ENCODE measurements at places on chromosomes 2 and 18.

DNA sequence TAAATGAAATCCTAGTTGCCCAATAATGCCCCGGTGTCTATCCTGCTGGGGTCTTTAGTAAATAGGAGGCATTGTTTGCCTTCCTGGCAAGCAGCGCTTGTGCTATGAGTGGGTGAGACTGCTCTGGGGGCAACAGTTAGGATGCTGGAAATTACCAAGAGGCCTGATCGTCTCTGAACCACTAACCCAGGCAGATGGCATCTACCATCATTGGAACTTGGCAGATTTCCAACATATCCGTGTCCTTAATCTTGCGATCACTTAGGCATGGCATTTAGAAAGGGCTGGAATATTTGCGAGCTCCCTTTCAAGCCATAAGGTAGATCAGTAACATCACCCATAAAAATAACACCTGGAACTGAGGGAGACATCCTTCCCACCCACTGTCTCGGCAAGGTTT is 18.8 kb upstream of the SH3RF3 start:
- no peak for DNase-seq

DNA sequence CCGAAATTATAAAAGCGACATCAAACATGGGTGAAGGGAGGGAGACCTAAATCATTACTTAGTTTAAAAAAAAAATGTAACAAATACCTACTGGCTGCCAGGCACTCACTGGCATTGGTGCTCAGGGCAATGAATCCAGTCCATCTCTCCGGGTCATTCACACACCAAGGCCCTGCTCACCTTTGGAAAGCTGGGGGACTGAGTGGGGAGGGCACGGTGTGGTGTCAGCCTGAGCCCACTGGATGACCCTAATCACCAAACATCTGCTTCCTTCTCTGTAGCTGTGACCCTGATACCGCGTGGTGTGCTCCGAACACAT is 336 bp upstream of the DDX1 start:
- no peak for DNase-seq

DNA sequence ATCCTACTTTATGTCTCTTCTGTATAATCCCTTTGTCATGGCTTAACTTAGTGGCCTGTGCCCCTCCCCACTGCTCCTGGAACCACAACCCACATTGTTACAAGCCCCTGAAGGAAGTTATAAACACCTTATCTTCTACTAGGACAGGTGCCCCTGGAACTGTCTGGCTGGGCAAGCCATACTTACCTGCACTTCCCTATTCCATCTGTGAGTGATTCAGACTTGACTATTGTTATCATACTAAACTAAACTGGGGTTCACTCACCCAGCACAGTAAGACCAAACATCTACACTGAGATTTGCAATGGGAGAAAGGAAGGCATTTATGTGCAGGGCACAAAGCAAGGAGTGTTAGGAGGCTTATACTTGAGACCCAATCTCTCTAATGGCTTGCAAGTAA is 3.7 kb upstream of the UGT1A6 start:
- no peak for DNase-seq

DNA sequence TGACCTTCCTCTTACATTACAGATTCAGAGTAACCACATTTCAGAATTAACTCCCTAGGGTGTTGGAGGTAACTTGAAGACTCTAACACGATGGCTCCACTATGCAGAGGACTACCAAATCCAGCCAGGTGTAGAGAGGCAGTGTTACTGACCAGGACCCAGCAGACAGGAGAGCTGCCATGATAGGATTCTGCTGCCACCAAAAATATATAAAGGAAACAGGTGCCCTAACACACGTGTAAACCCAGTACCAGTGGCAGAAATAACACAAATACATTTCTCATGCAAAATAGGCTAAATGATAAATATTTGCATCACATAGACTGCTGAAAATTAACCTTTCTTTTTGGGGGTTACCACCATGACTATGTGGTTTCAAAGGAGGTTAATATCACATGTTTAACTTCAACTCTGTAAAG is 7.0 kb downstream of the ZBTB14 start:
- DNase-seq = no peak

- no peak for DNase-seq
These were observed 73.1 kb downstream of the DNAH7 start for GRCh38 chr2:195995499-195995898.

GRCh38 chr2:191166111-191166755 is 15.4 kb upstream of the STAT4 start:
- DNase-seq = no peak

- no peak for DNase-seq
These were observed 238.8 kb downstream of the ACTR3 start for GRCh38 chr2:114128725-114129124.

DNA sequence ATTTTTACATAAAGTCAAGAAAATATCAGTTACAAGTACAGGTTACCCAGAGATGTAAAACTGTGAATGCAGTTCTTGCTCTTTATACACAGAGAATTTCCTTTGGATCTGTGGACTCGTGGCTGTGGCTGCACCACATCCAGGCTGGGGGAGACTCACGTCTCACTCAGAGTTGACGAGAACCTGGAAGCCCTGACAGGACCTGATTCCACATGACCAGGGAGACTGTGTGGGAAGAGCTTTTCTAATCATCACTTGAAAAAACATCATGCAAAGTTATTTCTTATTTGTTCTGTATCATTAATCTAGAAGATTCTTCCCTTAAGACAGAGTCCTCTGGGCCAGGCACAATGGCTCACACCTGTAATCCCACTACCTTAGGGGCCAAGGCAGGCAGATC is 1159.0 kb downstream of the RPIA start:
- no peak for DNase-seq

GRCh38 chr2:207255565-207256470 is 90.1 kb upstream of the KLF7 start:
- DNase-seq = no peak

DNA sequence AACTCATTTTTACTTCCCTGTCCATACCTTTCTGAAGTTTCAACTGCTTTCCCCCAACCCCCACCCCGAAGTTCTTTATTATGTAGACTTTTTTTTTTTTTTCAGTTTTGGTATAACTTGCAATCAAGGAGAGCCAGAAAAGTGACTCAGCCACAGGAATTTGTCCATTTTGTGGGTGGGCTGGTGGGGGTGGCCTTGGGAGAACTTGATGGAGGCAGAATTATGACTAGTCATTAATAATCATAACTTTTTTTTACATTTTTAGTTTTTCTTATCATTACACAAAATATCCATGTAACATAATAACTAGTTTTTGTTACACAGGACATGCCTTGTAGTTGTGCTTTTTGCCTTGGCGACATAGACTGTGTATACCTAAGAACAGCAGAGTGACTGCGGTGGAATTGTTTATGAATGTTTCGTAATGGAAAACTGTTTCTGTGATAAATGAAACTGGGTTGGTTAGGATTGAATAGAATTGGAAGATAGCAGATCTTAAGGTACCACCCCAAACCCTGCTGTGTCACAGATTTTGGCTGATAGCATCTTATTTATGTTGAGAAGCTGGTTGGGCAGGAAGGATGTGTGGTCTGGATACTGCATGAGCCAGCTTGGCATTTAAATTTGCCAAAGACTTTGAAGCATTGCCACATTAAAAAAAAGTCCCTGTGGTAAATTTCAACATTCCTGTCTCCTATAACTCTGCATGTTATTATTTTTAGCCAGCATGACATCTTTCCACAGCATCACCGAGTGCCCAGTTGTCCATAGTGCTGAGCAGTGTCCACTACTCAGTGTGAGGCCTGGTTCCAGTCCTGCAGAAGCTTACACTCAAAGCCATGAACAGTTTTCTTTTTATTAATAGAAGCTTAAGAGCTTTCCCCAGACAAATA is 30.7 kb downstream of the LYPD6B start:
- DNase-seq = no peak

DNA sequence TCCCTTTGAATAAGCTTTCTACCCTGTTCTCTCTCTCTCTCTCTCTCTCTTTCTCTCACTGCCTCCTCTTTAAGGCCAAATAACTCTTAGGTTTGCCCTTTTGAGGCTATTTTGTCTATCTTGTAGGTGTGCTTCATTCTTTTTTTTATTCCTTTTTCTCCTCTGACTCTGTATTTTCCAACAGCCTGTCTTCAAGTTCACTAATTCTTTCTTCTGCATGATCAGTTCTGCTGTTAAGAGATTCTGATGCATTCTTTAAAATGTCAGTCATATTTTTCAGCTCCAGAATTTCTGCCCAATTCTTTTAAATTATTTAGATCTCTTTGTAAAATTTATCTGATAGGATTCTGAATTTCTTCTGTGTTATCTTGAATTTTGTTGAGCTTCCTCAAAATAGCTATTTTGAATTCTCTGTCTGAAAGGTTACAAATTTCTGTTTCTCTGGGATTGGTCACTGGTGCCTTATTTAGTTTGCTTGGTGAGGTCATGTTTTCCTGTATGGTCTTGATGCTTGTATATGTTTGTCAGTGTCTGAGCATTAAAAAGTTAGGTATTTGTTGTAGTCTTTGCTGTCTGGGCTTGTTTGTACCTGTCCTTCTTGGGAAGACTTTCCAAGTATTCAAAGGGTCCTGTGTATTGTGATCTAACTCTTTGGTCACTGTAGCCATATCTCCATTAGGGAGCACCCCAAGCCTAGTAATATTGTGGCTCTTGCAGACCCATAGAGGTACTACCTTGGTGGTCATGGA is 35.4 kb upstream of the DYNC1I2 start:
- no peak for DNase-seq

GRCh38 chr2:64998658-64999061 is 9.5 kb downstream of the SLC1A4 start:
- no peak for DNase-seq

GRCh38 chr2:9230881-9231280 is 24.3 kb downstream of the ASAP2 start:
- no peak for DNase-seq

DNA sequence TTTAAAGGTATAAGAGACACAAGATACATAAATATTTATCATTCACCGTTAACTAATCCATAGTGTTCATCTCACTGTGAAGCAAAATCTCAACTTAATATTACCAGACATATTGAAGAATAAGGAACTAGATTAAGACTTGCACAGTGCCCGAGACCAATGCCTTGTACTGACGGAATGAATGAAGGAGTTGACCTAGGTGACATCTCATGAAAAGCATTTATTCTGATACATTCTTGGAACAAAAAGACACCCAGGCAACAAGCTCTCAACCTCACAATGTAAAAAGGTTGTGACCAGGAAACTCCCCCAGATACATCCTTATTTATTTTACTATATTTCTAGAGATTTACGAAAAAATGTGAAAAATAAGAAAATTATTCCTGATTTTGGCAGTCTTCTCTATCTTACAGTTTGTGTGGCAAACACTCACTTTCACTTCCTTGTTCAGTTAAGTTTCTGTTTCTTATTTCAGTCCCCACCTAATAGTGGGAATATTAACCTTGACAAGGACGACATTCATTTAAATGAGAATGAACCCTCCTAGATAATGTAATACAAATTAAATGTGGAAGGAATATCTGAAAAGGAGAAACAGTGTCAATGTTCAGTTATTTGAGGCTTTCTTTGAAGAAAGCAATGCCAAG is 28.4 kb downstream of the M1AP start:
- DNase-seq = no peak

DNA sequence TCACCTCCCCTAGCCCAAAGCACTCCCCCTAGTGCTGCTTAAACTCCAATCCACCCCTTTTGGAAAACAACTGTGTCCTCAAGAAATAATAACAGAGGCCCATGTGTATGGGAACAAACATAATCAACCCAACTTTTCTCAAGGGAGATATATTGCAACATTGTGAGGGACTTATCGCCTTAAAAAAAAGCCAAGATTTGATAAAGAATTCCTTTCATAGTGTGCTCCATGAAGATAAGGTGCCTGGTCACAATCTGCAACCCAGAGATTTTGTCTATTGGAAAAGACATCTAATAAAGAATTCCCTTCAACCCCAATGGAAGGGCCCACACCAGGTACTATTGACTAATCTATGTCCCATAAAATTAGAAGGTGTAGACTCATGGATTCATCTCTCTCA is 4.5 kb upstream of the RBFA start:
- DNase-seq = no peak

DNA sequence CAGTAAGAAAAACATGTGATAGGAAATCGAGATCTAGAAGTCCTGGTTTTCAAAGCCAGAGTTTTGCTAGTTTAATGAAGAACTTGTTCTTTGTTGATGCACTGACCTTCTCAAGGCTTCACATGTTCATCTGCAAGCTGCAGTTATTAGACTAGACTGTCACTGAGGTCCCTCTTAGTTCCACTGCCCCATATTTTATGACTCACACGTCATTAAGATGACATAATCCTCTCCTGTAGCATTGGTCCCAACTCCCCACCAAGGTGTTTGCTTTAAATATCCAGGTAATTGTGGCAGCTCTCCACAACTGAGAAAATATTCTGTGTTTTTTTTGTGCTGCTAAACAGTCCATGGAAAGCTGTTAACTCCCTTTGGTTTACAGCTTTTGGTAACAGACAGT is 149.7 kb downstream of the MREG start:
- DNase-seq = no peak

GRCh38 chr18:30342675-30343074 is 699.9 kb downstream of the DSC3 start:
- DNase-seq = no peak

GRCh38 chr2:168912901-168913369 is 11.8 kb downstream of the G6PC2 start:
- no peak for DNase-seq

DNA sequence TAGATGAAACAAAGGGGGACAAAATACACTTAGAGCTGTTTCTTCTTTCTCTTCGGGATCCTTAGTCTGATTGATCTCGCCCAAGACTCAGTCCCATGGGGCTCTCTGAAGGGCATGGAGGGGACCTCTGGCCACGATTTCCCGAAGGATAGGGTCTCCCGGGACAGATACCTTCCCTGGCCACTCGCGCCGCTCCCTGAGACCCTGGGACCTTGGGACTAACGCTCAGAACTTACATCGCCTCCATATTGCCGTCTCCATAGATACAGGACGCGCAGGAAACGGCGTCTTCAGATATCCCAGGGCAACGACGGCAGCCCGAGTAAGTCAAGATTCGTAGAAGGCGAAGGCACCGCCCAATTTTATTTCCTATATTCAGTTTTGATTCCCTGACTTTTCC is at the start of gene CFAP65:
CFAP65 (minus strand) TSS at position 265 of the 400 bp plus-strand sequence. CDS start 2,468 bp downstream, outside the sequence.
- DNase-seq = no peak

DNA sequence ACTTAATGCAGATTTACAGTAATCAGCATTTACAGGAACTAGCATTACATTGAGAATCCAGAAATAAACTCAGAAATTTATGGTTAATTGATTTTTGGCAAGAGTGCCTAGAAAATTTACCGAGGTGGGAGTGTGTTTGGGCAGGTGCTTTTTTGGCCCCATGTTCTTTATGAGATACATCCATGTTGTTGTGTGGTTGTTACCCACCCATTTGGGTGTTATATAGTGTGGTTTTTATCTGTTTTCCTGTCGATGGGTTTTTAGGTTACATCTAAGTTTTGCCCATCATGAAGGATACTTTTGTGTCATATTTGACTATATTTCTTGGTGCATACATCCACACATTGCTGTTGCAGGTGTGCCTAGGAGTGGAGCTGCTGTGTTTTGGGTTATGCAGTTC is 82.0 kb downstream of the ATP9B start:
- DNase-seq = no peak

- no peak for DNase-seq
These were observed 373 bp downstream of the EIPR1 start for GRCh38 chr2:3377279-3377611.

Measured in activated CD4-positive, alpha-beta T cell treated with anti-CD3 and anti-CD28 coated beads, Interleukin-2, amount 50 U/mL, for 24 hours (primary cell).